Right lobe of liver (tissue), 6 donors: ENCODE measurements at places on chromosomes 2 and 18. TPM values are rescaled to one million over a fixed set of nuclear protein-coding genes. Genes with fewer than 3 reads are reported as not detected.
A peak's percentile ranks its signal among the peaks of the same experiment; 100 is the strongest.

DNA sequence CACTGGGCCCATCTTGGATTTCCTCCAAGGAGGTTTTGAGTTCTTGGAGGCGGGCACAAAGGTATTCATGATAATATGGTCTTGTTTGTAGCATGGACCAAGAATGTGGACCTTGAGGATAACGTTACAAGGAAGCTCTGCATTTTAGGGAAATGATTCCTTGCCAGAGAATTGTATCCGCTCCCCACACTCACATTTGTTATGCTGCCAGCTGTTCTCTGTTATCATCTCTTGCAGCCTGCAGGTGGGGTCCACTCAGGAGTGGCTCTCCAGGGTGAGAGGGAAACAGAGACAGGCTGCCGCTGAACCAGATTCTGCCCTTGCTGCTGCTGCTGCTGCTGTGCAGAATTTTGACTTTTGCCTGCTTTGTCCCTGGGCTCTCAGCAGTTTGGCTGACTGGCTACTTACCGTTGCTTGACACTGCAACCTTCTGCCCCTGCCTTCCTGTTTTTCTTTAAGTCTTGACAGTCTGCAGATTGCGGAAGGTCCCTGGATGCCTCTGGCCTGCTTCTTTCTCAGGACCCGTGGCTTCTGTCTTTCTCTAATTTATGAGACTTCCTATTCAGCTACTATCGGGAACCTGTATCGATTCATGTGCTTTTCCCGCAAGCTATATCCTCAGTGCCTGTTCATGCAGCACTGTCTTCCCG lies 122.3 kb upstream of the DOCK10 start:
- no peak overlapping the region for H3K27ac ChIP-seq
- H3K36me3 ChIP-seq: no peaks in the 10 kb centered on the region
- H3K4me1 ChIP-seq: no peaks in the 10 kb centered on the region
- no peaks in the 10 kb centered on the region for H3K27me3 ChIP-seq

The RNF138 gene
- 10.5 TPM for total RNA-seq

DNA sequence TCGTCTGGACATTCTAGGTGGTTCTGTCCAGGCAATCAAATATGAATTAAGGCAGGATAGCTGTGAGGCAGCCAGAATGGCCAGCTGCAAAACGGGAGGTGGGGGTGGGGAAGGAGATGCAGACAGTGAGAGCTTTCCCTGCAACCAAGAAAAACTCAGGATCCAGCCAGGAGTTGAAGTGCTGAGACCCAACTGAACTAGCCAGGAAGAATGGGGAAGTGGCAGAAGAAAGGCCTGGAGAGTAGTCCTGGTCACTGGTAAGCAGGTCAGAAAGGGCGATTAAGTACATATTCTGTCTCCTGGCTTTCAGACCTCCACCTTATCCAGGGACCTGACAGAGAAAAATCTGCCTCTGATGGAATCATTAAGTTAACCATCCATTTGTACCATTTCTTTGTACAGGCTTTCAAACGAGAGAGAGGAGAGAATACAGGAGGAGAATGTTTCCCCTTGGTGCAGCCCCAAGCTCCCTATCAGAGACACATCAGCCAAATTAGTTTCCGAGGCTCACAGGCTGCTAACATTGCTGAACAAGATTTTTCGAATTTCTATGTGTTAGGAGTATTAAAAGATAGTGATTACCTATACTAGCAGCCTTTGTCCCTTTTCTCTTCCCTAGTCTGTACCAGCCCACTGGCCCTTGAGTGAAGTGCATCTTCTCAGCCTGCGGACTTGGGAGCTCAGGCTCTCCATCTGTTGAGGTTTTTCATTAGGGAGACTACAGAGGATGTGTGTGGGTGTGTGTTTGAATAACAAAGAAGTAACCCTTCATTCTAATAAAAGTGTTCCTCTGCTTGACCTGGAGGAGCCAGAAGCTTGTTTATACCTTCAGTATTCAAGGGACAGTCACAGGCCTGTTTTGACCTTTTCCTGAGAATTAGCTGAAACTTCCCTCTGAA lies 12.5 kb upstream of the HOXD1 start:
- H3K4me3 ChIP-seq: no peak overlapping the region
- H3K27ac ChIP-seq: no peak overlapping the region
- H3K4me1 ChIP-seq: no peaks in the 10 kb centered on the region
- peaks cover 25% of the 10 kb centered on the region for H3K27me3 ChIP-seq
- no peak for DNase-seq

DNA sequence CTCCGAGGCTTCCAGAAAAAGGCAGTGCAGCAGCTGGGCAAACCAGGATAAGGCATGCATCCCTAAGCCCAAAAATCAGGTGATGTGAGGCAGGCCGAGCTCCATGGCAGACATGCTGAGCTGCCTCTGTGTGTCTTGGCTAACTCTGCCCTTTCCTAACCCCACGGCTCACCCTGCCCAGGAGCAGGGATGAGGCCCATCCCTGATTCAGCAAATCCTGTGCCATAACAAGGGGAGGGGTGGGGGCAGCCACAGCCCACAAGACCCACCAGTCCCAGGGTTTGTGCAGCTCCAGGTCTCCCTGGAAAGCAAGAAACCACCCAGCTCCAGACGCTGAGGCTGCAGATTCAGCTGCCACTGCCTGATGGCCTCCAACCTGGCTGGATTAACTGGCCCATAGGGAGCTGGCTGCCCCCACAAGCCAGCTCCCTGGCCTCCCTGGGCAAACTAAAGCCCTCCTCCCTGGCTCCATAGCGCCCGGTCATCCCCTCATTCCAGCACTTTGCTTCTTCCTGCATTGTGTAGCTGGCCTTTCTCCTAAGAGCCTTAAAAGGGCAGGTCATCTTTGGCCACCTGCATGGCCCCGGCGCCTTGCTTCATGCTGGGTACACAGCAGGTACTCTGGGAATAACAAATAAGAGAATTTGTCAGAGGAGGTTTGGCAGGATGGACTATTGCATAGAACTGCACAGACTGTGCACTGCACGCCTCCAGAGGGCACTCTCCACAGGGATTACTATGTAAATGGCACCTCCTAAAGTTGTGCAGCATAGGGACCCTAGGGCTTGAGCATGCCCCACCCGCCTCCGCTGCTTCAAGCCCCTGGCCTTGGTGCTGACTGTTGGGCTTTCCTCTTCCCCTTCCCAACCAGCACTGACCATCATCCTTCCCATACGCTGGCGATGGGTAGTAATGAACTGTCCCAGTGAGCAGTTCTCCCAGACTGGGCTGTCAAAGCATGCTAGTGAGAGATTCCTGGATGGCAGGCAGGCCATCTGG lies 10.7 kb downstream of the STEAP3 start:
- peaks cover 4% of the 10 kb centered on the region for H3K36me3 ChIP-seq
- no peaks in the 10 kb centered on the region for H3K27me3 ChIP-seq
- no peak overlapping the region for H3K4me3 ChIP-seq
- no peaks in the 10 kb centered on the region for H3K4me1 ChIP-seq
- H3K27ac ChIP-seq: no peak overlapping the region

The IL1F10 gene
- not detected for total RNA-seq

DNA sequence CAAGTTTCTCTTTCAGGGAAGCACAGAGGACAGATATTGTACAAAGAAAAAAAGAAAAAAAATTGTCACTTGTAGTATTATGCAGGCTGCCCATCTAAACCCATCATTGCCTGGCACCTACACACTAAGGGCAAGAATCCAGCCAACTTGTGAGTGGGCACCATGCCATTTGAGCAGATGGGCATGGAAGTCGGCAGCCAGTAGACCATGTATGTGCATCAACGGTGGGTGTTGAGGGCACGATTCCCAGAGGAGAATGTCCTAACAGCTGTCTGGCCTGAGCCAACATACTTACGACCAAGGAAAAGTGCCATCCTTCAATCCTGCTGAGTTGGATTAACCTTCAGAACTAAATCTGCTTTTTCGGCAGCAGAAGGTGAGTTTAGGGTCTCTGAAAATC lies 63.9 kb downstream of the ARHGAP15 start:
- H3K36me3 ChIP-seq: no peaks in the 10 kb centered on the region
- H3K27me3 ChIP-seq: no peaks in the 10 kb centered on the region
- DNase-seq: no peak
- H3K4me3 ChIP-seq: no peak overlapping the region
- no peak overlapping the region for H3K27ac ChIP-seq

DNA sequence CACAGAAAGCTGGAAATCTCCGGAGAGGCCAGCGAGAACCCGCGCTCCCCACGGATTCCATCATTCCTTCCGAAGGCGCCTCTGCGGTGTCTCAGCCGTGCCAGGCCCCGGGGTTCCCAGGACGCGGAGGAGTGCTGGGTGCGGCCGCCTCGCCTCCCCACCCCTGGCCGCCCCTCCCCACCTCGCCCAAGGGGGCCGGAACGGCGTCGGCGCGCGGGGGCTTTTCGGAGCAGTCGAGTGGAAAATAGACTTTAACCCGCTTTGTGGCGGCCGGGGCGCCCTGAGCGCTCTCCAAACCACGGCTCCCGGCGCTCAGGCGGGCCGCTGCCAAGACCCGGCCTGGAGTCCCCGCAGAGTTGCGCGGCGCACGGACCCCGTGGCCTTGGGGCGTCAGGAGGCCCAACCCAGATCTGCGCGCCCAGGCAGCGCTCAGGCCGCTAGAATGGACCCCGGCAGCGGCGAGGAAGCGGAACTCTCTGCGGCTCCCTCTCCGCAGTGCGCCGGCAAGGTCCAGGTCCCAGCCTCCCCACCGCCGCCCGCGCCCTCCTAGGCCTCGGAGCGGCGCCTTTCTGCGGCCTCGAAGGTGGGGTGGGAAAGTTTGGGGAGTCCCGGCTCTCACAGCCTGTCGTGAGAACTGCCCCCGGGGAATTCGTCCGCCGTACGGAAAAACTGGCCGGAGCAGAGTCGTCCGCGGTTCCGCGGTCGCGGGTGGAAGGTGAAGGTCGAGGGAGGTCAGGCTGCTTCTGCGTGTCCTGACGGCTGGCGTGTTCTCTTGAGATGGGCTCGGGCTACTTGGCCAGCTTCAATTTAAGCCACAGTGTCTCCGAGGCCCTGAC lies 1.2 kb upstream of the EMX1 start:
- peak overlapping the region; percentile 40 for H3K4me3 ChIP-seq
- no peak overlapping the region for H3K27ac ChIP-seq
- peak; percentile 83 for DNase-seq
- H3K36me3 ChIP-seq: no peaks in the 10 kb centered on the region

The CCDC68 gene
- total RNA-seq: 6.5 TPM

GRCh38 chr2:140199312-140199711 lies 1419.1 kb upstream of the NXPH2 start:
- H3K27me3 ChIP-seq: no peaks in the 10 kb centered on the region
- H3K4me3 ChIP-seq: no peak overlapping the region
- H3K27ac ChIP-seq: no peak overlapping the region
- H3K4me1 ChIP-seq: no peaks in the 10 kb centered on the region
- no peak for DNase-seq

DNA sequence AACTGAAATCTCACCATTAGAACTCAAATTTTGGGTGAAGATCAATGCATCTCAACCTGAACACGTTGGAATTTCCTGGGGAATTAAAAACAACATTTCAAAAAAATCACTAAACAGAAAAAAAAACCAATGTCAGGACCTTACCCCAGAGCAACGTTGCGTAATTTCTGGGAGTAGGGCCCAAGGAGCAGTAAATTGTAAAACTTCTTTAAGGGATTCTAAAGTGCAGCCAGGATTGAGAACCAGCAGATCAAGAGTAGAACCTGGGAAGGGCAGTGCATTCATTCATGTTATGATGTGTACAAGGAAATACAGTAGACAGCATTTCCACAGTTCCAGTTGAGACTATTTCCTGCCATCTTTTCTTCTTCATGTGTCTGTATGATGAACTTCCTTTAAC lies 56.9 kb downstream of the RHBDD1 start:
- no peaks in the 10 kb centered on the region for H3K27me3 ChIP-seq
- no peak for DNase-seq
- no peaks in the 10 kb centered on the region for H3K4me1 ChIP-seq
- H3K4me3 ChIP-seq: no peak overlapping the region

GRCh38 chr18:79169958-79170555 lies 100.9 kb downstream of the ATP9B start:
- no peaks in the 10 kb centered on the region for H3K4me1 ChIP-seq
- peaks cover 5% of the 10 kb centered on the region for H3K36me3 ChIP-seq
- no peak for DNase-seq
- no peak overlapping the region for H3K4me3 ChIP-seq

GRCh38 chr2:28068527-28068926 lies 178.0 kb downstream of the BABAM2 start:
- no peaks in the 10 kb centered on the region for H3K4me1 ChIP-seq
- H3K27me3 ChIP-seq: no peaks in the 10 kb centered on the region
- H3K36me3 ChIP-seq: no peaks in the 10 kb centered on the region
- no peak overlapping the region for H3K4me3 ChIP-seq
- DNase-seq: no peak

The CYP27C1 gene
- total RNA-seq: not detected

DNA sequence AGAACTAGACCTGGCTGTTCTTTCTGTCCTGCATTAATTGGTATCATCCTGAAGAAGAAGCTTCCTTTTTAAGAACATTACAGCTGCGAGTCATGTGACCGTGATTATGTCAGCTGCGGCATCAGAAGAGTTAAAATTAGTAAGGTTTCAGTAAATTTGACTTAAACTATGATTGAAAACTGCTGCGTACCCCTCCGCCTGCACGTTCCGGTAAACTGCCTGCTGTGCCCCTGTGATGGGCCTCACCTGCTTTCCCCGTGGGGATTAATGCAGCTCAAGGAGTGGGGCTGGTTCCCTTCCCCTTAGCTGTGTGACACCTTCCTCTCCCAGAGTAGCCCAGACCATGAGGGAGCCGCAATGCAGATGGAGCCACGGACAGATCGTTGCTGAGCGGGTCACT lies 36.1 kb upstream of the MYO3B start:
- H3K36me3 ChIP-seq: no peaks in the 10 kb centered on the region
- no peak overlapping the region for H3K27ac ChIP-seq
- H3K4me3 ChIP-seq: no peak overlapping the region

- H3K4me3 ChIP-seq: no peak overlapping the region
- H3K27me3 ChIP-seq: no peaks in the 10 kb centered on the region
- DNase-seq: no peak
- H3K36me3 ChIP-seq: no peaks in the 10 kb centered on the region
- H3K27ac ChIP-seq: no peak overlapping the region
Observed at GRCh38 chr2:239025951-239026461, 178.1 kb downstream of the TWIST2 start.

DNA sequence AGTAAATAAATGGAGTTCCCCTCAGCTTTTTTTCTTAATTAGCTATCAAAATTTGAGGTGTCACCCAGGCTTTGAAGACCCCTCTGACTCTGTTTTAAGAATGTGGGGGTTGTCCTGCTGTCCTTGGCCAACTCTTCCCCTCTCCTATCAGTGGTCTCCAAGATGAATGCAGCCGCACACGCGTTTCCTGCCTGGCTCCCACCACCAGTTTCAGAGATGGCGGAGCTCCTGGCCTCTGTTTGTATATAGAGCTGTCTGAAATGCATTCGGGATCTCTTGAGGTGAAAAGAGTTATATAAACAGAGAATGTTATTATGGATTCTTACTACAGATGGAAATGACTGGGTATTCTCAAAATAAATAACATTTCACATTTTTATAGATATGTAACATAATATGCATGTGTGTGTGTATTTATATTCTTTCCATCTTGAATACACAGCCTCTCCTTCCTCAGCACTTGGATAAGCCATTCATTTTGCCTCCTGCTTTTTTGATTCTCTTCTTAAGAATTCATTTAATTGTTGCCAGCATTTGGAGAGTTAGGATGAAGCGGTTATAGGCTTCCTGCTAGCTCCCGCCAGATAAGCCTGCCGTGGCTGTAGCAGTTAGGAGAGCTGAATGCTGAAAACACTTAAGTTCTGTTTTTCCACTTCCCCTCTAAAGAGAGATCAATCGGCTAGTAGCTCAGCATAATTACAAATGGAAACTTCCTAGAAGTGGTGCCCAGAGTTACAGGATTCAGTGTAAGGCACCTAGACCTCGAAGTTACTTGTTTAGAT lies 659.3 kb upstream of the FANCL start:
- DNase-seq: no peak
- no peaks in the 10 kb centered on the region for H3K27me3 ChIP-seq
- H3K4me3 ChIP-seq: no peak overlapping the region
- H3K4me1 ChIP-seq: no peaks in the 10 kb centered on the region
- no peaks in the 10 kb centered on the region for H3K36me3 ChIP-seq

GRCh38 chr2:42770288-42771131 lies 6.6 kb upstream of the OXER1 start:
- no peaks in the 10 kb centered on the region for H3K27me3 ChIP-seq
- no peak for DNase-seq
- no peaks in the 10 kb centered on the region for H3K4me1 ChIP-seq
- H3K4me3 ChIP-seq: no peak overlapping the region
